Activated naive CD4-positive, alpha-beta T cell (primary cell): ENCODE measurements at places on chromosomes 5 and 9.

GRCh38 chr5:97363577-97363976 lies 180.5 kb upstream of the RIOK2 start:
- no peak for DNase-seq

- DNase-seq = no peak
Measured at GRCh38 chr5:9297134-9297533, 248.7 kb downstream of the SEMA5A start.

- no peak for DNase-seq
Measured at GRCh38 chr9:111663301-111663823, 2.0 kb downstream of the GNG10 start.

GRCh38 chr5:33736510-33736909 lies 155.3 kb downstream of the ADAMTS12 start:
- DNase-seq = no peak

GRCh38 chr5:164627021-164627420 lies 1121.6 kb downstream of the MAT2B start:
- DNase-seq = no peak

- DNase-seq = no peak
Measured at GRCh38 chr9:134517069-134517680, 124.4 kb upstream of the COL5A1 start.

DNA sequence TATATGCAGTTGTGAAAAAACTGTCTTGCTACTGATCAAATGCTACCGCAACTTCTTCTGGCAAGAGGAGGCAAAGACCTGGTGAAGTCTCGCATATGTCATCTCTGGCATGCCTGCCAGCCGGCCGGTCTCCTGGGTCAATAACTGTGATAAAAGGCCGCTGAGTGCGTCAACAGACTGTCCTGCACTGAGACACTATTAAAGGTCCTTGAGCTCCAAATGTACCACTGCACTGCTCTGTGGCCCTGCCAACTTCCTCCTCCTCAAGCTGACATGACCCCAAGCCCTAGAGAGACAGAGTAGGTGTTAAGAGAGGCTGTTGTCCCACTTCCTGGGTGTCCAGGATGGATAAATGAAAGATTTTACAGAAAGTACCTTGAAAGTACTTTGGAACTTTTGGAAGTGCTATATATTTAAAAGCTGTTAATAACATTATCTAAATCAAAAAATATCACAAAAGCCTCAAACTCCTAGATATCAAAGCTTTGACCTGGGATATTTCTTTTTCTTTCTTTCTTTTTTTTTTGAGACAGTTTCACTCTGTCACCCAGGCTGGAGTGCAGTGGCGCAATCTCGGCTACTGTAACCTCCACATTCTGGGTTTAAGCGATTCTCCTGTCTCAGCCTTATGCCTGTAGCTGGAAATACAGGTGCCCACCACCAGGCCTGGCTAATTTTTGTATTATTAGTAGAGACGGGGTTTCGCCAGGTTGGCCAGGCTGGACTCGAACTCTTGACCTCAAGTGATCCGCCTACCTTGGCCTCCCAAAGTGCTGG lies 31.5 kb downstream of the RAPGEF1 start:
- DNase-seq = no peak

- DNase-seq = no peak
Measured at GRCh38 chr5:67010684-67011409, 185.8 kb downstream of the CD180 start.

DNA sequence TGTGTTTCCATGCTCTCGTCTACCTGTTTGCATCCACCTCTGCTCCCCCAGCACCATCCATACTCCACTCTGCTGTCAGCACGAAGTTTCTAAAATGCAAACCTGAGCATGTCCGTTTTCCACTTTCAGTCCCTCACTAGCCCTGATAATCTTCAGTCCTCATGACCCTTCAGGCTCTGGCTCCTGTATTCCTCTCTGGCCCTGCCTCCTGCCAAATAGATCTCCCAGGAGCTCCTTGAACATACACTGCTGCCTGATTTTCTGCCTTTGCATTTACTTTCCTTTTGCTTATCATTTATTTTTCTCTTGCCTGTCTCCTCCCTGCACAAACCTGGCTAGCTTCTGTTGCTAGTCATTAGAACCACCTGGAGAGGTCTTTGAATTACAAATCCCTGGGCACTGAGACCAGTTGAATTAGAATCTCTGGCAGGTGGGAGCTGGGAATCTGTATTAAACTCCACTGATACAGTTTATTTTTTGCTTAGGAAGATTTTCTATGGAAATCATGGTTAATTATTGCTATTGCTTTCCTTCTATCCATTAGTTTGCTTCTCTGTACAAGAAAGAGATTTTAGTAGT lies 18.5 kb downstream of the ARHGEF28 start:
- DNase-seq = no peak

GRCh38 chr5:14635656-14636055 lies 28.9 kb upstream of the OTULIN start:
- DNase-seq = no peak

- DNase-seq = no peak
Measured at GRCh38 chr9:93031629-93032430, 26.7 kb upstream of the SUSD3 start.

DNA sequence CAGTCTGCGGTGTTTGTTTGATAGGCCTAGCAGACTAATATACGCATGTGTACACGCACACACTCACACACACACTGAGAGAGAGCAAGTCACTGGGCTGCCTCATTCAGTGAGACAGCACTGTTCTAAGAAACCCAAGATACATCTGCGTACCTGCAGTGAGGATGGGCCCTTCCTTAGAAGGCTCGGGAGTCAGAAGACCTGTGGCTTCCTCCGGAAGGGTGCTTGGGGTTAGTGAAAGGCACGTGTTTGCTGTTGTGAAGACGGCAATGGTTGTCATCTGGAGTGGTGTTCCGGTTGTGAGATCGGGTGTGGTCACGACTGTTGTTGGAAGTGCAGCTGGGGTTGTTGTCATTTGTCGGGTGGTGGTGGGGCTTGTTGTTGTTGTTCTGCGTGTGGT lies 11.7 kb downstream of the TIMD4 start:
- no peak for DNase-seq

- DNase-seq = no peak
Measured at GRCh38 chr5:19782566-19782965, 205.4 kb downstream of the CDH18 start.

GRCh38 chr5:139640421-139641115 lies 7.6 kb upstream of the CXXC5 start:
- no peak for DNase-seq

GRCh38 chr5:111776913-111777781 lies 20.2 kb upstream of the NREP start:
- no peak for DNase-seq

DNA sequence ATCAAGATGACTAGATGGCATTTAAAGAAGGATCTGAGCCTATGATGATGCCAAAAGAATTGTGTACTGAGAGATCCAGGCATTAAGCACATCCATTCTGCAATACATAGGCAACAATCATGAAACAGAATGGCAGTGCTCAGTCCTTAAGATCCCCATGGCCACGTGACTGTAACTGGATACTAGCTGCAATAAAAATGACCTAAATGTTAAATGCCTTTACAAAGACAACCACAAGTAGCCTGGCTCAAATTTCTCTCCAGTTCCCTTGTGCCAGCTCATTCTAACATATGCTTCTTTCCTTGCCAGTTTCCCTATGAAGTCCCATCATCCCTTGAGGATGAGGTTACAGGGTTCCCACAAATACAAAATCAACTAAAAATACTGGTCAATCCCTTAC lies 148.3 kb upstream of the GHR start:
- no peak for DNase-seq

- no peak for DNase-seq
Measured at GRCh38 chr5:83306572-83307241, 164.8 kb upstream of the VCAN start.

GRCh38 chr5:140186267-140186671 lies 11.3 kb downstream of the CYSTM1 start:
- DNase-seq = no peak

DNA sequence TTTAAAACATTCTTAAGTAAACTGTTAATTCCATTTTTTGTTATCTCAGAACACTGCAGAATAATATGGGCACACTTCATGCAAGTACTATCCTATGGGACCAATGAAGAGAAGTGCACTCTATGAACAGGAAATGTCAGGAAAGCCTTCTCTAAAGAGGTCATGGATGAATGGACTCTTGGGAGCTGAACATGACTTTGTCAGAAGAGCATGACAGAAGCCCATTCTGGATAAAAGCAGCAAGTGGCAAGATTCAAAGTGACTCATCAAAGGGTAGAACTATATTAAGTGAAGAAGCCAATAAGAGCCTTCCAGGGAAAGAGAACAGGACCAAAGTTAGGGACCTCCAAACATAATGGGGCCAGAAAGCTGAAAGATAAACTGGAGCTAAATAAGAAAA lies 94.0 kb downstream of the RAPGEF6 start:
- DNase-seq = no peak

GRCh38 chr5:55908804-55909203 lies 57.6 kb downstream of the IL31RA start:
- no peak for DNase-seq

GRCh38 chr9:4666042-4666699 lies at the start of gene SPATA6L:
SPATA6L (minus strand) TSS chr9:4666480; CDS start chr9:4666250, 230 bp downstream.
- DNase-seq = peak; percentile 18

GRCh38 chr9:35891646-35892045 lies 14.4 kb upstream of the HRCT1 start:
- DNase-seq = no peak

DNA sequence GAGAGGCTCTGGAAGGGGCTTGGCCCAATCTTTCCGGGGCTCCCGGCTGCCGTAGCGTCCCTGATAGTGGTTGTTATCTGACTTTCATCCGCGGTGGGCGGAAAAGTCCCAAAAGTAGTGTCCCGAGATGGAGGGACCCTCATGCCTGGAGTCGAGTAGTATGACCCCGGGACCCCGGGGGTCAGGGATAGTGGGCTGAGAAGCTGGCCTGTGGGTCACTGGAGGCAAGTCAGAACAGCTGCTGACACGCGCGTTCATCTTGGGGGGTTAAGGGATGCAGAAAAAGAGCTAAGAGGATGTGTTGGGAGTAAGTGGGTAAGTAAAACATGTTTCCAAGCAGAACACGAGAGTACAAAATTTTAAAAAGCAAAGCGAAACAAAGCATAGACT lies 123.4 kb downstream of the TMEM161B start:
- no peak for DNase-seq

GRCh38 chr5:999724-1000123 lies 8.9 kb upstream of the NKD2 start:
- DNase-seq = no peak

DNA sequence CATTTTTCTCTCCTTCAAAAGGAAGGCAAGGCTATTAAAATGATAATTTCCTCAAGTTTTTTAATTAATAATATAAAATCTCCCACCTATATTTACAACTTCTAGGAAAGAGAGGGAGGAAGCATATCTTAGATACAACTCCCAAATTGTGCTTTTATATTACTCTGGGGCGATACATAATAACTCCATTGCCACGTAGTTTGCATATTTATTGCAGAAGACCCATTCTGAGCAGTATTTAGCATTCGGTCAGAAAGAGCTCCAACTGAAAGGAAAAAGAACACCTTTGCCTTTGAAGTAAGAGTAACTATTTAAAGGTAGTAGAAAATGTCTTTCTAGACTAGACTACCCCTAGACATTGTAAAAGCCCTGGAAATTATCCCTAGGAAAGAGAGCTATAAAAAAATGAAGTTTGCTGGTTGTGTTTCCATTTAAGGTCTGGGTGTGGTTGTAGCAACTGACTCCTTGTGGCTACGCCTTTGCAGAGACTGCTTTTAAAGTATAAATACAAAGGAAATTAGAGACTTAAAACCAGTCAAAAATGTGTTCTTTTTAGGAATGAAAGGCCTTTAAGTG lies 566.1 kb downstream of the ZNF608 start:
- no peak for DNase-seq

DNA sequence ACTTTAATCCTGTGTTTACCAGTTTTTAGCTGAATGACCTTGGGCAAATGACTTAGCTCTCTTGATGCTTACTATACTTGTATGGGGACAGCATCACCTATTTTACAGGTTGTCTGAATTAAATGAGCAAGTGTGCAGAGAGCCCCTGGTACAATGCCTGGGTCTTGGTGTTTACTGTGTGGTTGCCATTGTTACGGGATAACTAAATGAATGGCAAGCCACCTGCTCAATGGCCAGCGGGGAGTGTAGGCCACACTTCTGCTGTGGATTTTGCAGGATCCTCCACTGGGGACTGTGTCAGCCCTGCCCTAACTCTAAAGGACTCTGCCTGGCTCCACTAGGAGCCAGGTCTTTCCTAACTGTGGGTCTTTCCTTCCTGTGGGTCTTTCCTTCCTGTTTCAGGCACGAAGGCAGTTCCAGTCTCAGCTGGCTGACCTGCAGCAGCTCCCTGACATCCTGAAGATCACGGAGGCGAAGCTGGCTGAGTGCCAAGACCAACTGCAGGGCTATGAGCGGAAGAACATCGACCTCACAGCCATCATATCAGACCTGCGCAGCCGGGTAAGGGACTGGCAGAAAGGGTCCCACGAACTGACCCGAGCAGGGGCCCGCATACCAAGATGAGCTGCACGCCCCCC lies 10.3 kb upstream of the GLE1 start:
- DNase-seq = no peak

GRCh38 chr5:143062379-143062778 lies 292.2 kb downstream of the ARHGAP26 start:
- DNase-seq = no peak

DNA sequence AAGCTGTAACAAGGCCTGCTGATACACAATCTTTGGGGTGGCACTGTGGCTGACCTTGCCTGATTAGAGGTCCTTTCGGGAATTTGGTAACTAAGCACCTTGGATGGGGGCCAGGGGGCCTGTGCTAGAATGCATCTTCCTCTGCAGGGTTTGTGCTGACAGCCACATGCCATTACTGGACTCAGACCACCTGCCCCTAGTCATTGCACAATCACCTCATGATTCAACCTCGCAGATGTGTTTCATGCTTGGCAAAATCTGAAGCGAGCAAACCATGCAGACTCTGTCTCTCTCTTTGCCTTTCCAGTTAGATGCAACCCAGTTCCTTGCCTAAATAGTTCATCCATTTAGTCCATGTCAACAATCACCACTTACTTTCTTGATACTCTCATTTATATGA lies 96.5 kb upstream of the ERCC6L2 start:
- no peak for DNase-seq

DNA sequence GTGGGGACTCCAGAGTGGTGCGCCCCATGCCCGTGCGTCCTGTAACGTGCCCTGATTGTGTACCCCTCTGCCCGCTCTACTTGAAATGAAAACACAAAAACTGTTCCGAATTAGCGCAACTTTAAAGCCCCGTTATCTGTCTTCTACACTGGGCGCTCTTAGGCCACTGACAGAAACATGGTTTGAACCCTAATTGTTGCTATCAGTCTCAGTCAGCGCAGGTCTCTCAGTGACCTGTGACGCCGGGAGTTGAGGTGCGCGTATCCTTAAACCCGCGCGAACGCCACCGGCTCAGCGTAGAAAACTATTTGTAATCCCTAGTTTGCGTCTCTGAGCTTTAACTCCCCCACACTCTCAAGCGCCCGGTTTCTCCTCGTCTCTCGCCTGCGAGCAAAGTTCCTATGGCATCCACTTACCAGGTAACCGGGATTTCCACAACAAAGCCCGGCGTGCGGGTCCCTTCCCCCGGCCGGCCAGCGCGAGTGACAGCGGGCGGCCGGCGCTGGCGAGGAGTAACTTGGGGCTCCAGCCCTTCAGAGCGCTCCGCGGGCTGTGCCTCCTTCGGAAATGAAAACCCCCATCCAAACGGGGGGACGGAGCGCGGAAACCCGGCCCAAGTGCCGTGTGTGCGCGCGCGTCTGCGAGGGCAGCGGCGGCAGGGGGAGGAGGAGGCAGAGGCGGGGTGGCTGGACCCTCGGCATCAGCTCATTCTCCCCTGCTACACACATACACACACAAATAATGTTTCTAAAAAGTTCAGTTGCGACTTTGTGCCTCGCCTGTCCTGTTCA lies 668 bp downstream of the GLIS3 start:
- no peak for DNase-seq

- DNase-seq = no peak
Measured at GRCh38 chr9:3018071-3018470, 174.2 kb upstream of the PUM3 start.

GRCh38 chr5:7878381-7878873 lies 9.5 kb downstream of the MTRR start:
- DNase-seq = no peak
